ENCODE measurements at places on chromosomes 16 and 17.
A peak's percentile ranks its signal among the peaks of the same experiment; 100 is the strongest.

DNA sequence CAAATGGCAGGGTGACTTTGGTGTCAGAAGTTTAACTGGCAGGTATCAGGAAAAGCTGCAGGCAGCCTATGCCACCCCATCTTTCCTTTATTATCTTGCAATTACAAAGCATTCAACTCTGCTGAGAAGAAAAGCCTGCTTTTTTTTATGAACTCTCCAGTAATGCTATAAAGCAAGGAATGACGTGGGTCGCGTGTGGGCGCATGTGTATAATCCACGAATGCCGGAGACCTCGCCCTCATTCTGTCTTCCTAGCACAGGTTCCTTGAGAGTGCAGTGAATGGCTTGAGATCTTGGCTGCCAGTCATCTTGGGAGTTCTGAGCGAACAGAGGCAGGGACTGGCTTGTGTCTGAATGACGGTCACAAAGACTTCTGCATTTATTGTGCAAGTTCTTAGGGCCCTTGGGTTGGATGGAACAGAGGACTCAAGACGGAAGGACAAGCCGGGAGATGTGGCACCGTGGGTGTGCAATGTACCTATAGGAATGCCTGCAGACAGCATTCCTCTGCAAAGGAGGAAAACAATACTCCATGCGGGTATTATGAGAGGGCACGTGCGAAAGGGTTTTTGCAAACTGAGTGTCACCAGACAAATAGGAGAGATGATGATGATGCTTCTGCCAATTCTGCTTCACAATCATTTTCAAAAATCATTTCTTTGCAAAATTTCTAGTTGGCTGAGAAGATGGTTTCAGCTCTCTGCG, 96.1 kb upstream of the ELAC2 start:
- no peak for DNase-seq

GRCh38 chr17:18108401-18109312, at the start of gene MYO15A:
Gene MYO15A, plus strand, starts transcription at chr17:18108756. Its CDS starts 10,045 bp downstream, at chr17:18118801.
- DNase-seq = no peak

- no peak for DNase-seq
Observed at GRCh38 chr16:68190081-68190480, 45.8 kb downstream of the ESRP2 start.

DNA sequence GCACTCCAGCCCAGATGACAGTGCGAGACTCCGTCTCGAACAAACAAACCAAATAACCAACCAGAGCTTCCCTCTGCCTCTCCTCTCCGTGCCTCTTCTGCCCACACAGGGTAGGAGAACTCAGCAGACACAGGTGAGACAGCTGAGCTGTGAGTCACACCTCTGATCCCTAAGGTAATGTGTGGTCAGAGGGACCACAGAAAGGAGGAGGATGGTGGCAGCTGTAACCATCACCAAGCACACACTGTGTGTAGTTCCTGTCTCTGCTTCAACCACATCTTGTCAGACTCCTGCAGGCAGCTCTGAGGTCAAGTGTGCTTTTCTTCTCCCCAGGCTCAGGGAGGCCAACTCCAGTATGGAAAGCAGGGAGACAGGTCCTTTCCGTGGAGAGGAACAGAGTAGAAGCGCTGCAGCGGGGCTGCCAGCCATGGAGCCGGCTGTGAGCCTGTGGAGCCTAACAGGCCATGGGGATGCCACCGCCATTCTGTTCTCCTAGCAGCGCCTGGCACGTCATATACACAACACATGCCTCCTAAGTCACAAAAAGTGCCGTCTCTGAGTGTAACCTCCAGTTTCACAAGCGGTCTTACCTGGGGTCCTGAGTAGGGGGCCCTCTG, 7.1 kb downstream of the NUDT16L1 start:
- DNase-seq = no peak

DNA sequence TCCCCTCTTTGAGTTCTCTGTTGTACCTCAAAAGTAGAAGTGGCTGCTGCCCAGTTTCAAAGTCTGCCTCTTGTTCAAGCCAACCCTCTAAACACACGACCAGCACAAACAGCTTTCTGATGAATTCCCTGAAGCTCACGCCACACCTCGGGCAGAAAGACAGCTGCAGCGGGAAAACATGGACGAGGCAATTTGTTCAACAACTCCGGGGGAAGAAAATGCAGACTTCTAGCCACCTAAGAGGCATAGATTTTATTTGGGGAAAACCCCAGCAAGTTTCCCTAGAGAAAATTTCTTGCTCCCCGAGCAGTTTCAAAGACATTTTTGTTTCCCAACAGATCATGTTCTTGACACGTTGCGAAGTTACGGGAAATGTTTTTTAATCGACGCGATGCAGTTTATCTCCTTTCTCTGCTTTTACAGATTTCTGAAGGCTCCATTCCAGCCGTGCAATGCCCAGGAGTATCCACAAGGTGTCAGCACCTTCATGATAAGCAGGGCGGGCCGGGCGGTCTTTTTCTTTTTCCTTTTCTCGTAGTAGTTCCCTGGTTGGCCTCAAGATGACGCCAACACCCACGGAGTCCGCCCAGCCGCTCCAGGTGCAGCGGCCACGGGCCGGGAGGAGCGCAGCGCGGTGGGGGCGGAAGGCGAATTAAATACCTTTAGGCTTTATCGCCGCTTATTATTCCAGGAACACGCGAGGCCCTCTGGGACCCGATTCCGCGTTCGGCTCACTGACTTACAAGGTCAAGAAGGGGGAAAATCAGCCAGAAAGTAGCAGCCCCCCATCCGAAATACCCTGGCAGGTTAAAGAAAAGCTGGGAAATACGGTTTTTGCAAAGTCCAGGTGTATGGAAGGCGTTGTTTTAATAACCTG, 2.9 kb upstream of the FOXC2 start:
- peak; percentile 93 for DNase-seq

DNA sequence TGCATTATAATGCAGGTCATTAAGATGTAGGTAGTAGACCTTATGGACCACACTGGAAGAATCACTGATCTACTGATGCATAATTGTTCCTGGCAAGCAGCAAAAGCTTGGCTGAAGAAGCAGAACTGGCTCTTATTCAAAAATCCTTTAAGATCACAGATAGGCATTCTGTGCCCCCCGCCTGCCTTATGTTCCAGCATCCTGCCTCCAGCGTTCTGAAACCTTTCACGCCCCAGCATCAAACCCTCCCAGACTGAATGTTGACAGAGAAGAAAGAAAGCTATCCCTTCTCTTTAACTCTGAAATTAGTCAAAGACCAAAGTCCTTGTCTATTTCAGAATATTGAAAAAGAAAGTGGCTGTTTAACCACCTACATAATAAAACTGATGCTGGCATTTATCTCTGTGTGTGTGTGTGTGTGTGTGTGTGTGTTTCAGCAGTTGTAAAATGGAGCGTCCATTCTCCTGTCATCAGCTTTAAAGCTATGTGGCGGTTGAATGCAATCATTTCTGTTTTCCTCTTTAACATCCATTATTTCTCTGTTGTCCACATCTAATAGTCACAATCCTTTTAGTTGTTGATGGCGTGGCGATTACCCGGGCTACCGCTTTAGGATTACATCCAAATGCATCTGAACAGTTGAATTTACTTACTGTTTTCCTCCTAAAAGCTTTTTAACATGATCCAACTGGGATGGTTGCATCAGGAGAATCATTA, 350.4 kb downstream of the HS3ST4 start:
- no peak for DNase-seq

DNA sequence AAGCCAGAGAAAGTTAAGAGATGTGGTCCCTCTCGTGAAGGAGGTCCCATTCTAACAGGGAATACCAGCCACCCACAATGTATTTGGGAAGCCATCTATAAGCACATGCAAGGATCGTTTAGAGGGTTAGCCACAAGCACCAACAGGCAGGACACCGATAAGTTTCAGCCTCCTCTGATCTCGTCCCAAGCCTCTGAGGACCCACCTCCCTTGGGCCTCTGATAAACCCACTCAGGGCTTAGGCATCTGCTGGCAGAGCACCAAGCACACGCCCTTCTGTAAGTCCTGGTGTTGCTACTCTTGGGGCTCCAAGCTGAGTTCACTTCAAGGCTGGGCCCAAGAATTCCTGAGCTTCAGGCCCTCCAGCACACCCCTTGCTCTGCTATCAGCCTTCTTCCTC, 5.4 kb upstream of the PNPO start:
- no peak for DNase-seq

DNA sequence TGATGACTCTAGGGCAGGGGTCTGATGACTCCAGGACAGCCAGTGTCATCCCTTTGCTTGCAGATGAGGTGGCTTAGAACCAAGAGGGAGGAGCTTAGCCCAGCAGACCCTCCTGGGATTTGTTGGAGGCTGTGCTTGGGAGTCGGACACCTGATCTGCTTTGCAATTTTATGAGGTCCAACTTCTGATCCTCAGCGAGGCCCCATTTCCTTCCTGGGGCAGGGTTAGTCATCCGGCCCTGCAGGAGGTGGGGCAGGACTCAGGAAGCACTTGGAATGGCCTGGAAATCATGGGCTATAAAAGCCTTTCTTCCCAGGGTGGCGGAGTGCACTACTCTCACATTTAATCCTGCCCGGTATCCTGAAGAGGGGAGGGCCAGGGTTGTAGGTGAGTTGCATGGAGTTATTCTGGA, 168.5 kb downstream of the MSI2 start:
- DNase-seq = peak; percentile 40

GRCh38 chr17:79988185-79988971, 47.3 kb downstream of the TBC1D16 start:
- no peak for DNase-seq

DNA sequence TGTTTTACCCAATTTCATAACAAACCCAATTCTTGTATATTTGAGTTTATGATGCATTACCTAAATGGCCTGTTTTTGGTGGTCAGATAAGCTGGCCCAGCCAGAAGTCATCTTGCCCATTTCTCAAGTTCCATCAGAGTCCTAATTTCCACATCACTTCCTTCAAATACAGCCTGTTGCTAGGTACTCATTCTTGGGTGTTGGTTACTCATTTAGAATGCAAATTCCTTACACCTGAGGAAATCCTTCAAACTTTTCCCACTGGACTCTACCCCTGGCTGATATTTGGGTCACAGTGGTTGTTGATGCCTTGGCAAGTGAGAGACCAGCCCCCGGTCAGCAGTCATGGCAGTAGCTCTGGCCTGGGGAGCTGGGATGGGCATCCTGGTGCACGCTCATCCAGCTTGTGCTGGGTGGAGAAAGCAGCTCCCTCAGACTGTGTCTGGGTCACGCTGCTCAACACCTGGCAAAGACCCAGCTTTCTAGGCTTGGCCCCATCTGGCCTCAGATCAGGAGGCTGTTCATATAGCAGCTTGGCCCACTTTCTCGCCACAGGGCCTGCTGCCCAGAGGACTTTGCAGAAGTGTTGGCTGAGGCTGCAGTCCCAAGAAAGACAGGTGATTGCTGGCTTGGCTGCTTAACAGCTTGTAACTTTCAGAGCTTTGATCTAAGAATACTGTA, 25.8 kb downstream of the WSB1 start:
- DNase-seq = no peak

DNA sequence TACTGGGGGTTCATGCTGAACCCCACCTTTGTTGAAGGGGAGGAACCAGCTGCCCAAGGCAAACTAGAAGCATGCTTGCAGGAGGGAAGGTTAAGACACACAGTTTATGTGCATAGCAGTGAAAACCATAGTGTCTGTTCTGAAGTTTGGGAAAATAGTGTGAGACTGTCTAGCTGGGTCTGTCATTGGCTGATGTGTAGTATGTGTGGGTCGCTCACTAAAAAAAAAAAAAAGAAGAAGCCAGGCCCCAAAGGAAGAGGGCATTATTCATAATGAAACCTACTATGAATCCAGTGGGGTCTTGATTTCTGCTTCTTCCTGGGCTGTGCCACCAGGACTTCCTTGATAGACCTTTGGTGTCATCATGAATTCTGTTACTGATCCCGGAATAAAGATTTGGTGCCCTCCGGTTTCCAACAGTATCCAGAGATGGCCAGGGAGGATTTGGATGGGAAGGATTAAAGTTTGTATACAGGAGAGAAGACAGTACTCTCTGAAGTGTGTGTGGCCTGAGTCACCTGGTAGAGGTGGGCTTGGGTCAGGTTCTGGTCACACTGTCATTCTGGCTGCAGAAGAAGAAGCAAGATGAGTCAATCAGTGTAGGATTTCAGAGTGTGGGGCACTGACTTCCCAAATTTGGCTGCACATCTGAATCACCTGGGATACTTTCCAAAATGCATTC, 220.3 kb downstream of the PRKCA start:
- no peak for DNase-seq

GRCh38 chr16:50478773-50479149, 69.4 kb upstream of the NKD1 start:
- DNase-seq = no peak

DNA sequence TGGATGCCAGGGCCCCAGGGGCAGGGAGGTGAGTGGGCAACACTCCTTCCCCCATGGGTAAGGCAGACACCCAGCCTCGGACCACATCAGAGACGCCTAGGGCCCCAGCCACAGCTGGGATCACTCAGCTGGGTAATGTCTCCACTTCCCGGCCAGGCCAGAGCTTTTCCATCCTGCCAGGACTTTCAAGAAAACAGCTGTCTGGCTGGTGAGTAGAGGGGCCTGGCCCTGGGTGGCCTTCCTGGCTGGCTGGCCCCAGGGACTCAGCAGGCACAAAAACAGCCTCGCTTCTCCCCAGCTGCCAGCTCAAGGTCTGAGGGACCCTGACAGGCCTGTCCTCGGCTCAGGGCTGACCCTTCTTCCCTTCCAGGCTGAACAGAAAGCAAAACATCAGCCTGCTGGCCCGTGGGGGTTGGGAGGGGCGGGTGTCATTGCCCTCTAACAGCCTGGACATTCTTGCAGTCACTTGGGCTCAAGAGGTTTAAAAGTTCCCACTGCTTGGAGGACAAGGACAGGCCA, 45.3 kb upstream of the JPH3 start:
- DNase-seq = no peak

DNA sequence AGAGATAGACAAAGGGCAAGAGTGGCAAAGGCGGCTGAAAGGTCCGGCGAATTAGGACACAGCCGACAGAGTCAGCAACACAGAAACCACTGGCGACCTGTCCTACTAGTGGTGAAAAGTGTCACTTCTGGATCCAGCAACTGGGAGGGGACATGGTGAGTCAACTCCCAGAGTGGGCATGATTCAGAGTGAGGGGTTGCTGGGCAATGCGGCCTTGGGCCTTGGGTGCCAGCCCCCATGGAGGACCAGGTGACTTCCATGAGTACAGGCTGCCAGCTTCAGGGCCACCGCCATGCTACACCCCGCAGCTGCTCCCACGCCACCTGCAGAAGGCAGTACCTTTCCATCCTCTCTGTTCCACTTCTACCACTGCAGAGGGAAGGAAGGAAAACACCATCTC, 110.6 kb downstream of the ZFHX3 start:
- no peak for DNase-seq

DNA sequence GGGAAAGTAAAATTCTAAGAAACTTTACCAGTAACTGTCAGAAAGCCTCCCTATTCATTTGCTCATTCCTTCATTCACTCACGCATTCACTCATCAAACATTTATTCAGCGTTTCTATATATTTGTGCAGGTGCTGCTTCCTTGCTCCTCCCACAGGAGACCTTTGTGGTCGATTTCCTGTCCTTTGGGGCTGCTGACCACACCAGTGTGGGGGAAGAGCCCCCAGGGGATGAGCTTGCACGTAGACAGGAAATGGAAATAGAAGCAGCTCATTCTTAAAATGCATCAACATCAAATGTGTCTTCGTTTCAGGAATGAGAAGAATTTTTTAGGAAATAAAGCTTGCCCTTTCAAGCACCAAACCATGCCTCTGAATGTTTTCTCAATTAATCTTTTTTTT, 9.6 kb downstream of the PIK3R6 start:
- DNase-seq = no peak

Data from endothelial cell (in vitro differentiated cells).